Ovary (tissue), 10 donors: ENCODE measurements at places on chromosomes 1 and 21. TPM values are rescaled to one million over a fixed set of nuclear protein-coding genes. Genes with fewer than 3 reads are reported as not detected.

- no peak for DNase-seq
Observed at GRCh38 chr1:117719004-117719403, 113.2 kb downstream of the TENT5C start.

DENND2D gene
- 6.4 TPM for total RNA-seq

- no peak for DNase-seq
Observed at GRCh38 chr1:17190010-17190995, 14.6 kb upstream of the PADI1 start.

- no peak for DNase-seq
Observed at GRCh38 chr1:188517139-188517538, 1688.4 kb downstream of the PLA2G4A start.
